ENCODE measurements at places on chromosomes 16 and 17.

DNA sequence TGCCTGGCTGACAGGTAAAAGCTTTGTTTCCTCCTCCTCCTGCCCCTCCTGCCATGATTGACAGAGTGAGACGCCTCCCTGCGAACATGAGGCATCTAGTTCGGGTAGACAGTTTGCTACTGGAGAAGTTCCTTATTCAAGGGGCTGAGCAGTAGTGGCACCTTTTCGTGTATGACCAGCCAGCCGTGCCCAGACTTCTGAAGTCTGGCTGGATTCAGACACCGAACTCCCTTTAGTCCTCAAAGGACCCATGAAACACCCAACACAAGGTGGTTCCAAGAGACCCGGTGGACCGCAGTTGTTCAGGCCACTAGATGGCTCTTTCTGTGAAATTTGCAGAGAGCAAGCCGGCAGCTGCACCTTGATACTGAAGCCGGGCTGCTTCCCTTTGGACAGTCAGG lies 192.8 kb downstream of the XYLT1 start:
- DNase-seq, result no peak

- no peak for DNase-seq
Measured at GRCh38 chr16:59385491-59385890, 651.4 kb upstream of the GOT2 start.

- no peak for DNase-seq
Measured at GRCh38 chr16:50282010-50282538, 15.7 kb downstream of the ADCY7 start.

GRCh38 chr17:75250009-75250471 lies 11.4 kb downstream of the GGA3 start:
- no peak for DNase-seq

GRCh38 chr17:39143552-39144093 lies 7.8 kb downstream of the PLXDC1 start:
- no peak for DNase-seq

DNA sequence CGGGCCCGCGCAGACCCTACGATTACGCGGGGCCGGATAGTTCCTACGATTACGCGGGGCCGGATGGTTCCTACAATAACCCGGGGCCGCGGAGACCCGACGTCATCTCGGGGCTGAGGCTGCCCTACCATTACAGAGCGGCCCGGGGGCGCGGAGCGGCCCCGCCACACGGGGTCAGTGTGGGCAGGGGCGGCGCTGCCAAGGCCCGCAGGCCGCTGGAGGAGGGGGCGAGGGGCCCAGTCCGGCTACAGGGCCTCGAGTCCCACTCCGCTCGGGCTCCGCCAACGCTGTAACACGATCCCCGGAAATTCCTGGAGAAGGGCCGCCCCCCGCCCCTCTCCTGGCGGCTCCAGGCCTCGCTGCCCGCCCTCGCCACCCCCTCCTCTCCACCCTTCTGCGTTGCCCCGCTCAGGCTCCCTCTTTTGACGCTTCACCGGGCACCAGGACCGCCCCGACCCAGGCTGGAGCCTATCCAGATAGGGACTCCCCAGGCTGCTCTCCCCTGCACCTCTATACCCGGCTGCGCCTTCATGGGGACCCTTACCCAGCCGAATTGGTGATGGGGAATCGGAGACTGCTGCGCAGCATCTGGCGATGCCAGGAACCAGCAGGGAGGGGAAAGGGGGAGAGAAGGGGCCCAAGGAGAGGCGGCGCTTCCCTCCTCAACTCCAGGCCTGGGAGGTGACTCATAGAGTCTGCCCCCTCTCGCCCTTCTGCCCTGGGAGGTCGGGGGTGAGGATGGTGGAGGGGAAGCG lies at the start of gene RAB34:
Gene RAB34, minus strand, starts transcription at position 291 of the 755 bp plus-strand sequence. CDS start 602 bp downstream, outside the sequence.
- DNase-seq, result peak; percentile 46

- DNase-seq, result no peak
Measured at GRCh38 chr16:84754956-84755672, 55.3 kb downstream of the USP10 start.

GRCh38 chr16:12901204-12901596 lies 198 bp upstream of the SHISA9 start:
- DNase-seq, result no peak

DNA sequence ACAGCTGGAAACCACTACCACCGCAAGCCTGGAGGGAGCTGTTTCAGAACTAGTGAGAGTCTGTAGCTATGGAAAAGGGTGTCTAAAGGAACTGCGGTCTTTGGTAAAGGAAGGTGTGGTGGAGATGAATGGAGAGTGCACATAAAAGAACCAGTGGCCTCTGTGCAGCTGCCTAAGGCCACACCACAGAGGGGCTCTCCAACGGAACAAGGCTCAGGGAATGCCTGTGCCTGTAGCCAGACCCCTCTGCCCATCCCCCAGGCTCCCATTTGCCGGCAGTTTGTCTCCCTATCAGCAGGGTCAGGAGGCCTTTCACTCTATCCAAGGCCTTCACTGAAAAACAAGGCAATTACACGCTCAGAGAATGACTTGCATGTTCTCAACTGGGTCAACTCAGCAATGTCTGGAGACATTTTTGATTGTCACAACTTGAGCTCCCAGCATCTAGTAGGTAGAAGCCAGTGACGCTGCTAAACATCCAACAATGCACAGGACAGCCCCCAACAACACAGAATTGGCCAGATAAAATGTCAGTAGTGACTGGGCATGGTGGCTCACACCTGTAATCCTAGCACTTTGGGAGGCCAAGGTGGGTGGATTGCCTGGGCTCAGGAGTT lies 3.3 kb upstream of the FDXR start:
- no peak for DNase-seq

- DNase-seq, result no peak
Measured at GRCh38 chr17:6994118-6994598, 1.7 kb upstream of the ALOX12 start.

DNA sequence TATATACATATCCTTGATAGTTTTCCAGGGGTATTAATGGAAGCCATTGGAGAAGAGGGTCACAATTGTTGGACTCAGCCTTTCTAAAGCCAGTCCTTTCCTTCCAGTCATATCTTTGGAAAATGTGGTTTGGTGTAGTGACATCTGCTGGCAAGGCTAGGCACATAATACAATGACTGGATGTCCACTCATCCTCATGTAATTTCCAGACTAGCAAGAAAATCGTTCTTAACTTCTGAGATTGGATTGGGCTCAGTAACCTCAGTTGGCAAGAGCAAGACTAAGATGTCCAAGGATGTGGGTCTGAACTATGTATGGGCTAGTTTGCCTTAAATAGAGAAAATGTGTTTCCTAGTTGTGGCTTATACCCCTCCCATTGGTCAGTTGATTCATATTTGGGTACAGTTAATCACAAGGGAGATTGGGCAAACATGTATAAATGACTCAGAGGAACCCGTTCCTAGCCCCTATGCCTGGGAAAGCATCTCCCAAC lies 8.7 kb upstream of the KAT7 start:
- DNase-seq, result peak; percentile 68

DNA sequence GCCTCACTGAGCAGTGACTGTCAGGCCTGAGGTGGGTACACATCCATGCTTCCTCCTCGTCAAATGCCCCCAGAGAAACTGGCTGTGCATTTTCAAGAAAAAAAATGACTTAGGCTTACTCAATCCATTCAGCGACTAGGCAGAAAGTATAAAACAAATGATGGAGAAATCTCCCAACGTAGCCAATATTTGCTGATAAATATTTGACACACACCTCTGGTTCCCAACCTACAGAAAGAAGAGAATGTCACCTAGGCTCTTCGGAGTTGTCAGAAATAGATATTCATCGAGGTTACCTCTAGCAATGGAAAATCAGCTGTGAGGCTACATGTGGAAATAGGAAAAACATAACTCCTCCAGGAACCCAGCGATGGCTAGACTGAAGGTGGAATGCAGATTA lies 12.4 kb upstream of the TOM1L1 start:
- no peak for DNase-seq

DNA sequence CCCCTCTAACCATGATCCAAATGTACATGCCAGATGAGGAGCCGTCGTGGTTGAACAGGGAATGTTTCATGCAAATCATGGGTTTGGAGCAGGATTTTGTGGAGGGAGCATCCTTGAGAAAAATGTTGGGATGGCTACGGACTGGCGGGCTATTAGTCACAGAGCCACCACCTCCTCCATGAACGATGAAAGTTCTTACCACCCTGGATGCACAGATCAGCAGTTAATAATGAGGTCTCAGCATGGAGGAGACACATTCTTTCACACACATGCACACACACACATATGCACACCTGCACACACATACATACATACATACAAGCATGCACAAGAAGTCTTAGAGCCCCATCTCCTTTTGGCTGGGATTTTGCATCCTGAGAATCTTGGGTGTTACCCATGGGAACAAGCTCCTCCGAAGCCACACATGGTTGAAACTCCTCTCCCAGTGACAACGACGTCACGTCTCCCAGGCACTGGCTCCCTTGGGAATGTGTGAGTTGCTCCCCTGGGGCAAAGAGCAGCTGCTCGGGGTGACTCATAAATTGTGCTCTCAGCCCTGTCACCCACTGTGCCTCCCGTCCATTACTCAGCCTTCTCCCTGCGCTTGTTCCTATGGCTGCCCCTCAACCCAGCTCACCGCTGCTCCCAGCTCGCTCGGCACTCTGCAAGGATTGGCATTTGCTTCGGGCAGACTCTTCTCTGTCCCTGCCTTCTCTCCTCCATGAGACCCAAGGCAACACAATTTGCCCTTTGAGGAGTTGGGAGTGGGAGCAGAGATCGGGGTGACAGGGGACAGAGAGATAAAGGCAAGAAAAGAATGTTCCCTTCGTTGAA lies 344.6 kb downstream of the SOX9 start:
- DNase-seq, result peak; percentile 84

DNA sequence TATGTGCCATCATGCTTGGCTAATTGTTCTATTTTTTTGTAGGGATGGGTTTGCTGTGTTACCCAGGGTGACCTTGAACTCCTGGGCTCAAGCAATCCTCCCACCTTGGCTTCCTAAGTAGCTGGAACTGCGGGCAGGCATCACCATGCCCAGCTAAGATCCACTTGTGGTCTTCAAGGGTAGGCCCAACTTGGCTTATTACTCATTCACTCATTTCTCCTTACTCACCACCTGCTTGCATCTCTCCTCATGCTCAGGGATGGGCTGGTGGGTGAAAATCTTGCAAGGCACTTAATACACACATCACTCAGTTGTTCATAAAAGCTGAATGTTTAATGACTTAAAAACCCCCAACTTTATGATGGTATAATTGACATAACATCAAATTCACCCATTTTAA lies 207.8 kb downstream of the SHISA9 start:
- no peak for DNase-seq

DNA sequence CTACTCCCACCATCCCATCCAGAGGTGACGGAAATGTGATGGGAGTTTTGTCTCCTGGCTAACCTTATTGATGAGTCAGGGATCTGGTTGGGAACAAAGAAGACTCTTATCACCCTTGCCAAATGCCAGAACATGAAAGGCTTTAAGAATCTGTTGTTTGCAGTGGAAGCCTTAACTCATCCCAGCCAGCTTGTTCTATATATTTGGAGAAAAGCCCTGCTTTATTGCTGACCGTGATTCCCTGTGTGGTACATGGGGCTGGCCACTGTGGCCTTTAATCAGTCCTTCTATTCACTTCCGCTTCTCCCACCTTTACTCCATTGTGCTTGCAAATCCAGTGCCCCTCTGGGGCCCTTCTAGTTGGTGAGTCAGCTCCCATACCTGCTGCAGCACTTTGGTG lies 156.6 kb downstream of the PHKB start:
- DNase-seq, result no peak

GRCh38 chr17:42266918-42267766 lies 9.0 kb downstream of the STAT5B start:
- DNase-seq, result peak; percentile 78

GRCh38 chr17:37789771-37790541 lies 45.1 kb upstream of the HNF1B start:
- no peak for DNase-seq

DNA sequence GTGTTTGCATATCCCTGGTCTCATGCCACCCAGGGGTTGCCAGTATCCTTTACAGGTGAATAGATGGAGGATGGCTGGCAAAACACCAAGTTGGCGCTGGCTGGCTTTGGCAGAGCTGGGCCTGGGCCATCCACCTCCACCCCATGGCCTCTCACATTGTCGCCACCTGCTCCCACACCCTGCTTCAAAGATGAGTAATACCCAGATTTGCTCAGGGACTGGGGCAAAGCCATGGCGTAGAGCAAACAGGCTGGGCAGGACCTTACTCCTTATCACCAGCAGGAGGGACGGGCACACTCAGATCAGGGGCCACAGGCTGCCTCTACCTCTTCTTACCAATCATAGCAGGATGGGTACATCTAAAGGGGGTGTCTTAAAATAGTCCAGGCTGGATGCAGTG lies 24.3 kb downstream of the PLA2G10 start:
- DNase-seq, result no peak

DNA sequence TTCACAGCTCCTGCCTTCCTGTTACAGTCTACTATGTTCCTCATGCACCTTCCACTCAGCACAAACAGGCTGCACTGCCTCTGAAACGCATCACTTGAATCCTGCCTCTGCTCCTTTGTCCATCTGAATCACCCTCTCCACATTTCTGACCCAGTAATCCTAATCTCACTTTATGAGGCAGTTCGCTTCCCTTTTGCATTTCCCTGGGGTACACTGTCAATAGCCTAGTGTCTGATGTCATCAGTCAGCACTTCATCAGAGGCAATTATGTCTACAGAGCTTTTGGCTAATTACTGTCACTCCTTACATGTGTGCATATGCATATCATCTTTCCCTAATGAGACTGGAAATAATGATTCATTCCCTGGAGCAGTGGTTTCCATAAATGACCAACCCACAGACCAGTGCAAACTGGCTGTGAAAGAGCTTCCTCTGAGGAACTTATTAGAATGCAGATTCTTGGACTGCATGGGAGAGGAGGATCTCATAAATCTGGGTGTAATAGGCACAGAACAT lies 23.6 kb downstream of the CA4 start:
- DNase-seq, result peak; percentile 9

DNA sequence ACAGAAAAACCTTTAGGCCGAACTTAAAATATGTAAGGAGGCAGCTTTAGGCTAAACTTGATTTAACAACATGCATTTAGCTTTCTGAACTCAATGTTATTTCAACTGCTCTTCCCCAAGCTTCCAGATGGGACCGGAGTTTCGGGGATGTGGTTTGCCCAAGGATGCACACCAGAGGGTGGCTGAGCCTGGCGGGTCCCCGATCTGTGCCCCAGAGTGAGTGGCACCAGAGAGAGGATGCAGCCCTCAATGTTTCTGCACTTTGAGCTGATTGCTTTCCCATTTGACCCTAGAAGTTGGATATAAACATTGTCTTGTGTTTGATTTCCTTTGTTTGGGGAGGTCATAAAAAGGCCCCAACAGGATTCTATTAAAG lies 348.0 kb upstream of the TNRC6C start:
- no peak for DNase-seq
